ENCODE measurements at places on chromosomes 2 and 18. TPM values are rescaled to one million over a fixed set of nuclear protein-coding genes. Genes with fewer than 3 reads are reported as not detected.

Gene REG3G
- total RNA-seq = not detected

Gene ST8SIA3
- total RNA-seq = not detected

Gene MALT1
- 26.1 TPM for total RNA-seq

DNA sequence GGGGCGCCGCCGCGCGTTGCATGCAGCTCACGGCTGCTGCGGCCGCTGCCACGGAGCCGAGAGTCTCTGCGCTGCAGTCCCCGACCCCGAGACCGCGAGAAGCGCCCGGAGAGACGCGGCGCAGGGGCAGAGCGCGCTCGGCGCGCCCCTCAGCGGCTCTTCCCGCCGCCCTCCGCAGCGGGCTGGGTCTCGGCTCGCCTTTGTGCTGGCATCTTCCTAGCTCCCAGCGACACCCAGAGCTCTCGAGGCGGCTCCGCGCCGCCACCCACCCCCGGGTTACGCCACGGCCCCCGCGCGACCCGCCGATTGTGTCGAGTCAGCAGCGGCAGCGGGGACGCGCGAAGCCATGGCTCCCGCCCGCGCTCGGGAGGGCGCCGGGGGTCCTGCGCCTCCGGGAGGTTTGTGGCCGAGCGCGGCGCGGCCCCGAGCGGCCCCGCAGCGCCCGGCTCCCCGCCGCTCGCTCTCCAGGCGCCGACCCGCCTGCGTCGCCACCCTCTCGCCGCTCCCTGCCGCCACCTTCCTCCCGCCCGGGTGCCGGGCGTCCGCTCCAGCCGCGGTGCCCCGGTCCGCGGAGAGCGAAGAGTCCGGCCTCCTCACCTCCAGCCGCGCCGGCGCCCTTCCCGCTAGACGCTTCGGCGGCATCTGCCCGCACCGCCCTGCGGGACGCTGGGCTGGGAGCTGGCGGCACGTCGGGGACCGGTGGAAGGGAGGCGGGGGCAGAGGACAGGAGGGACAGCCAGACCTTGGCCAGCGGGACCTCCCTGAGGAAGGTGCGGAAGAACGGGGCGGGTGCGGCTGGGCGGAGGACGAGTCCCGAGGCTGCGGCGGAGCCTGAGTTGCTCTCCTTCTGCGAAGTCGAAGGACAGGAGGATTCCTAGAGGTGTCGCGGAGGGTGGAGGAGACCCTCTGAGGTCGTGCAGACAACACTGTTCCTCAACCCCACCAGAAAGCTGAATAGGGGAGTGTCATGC lies 46.3 kb upstream of the CCDC150 start:
- DNase-seq = peak; percentile 41

- DNase-seq = no peak
Measured at GRCh38 chr2:158760887-158761286, 34.2 kb upstream of the DAPL1 start.

DNA sequence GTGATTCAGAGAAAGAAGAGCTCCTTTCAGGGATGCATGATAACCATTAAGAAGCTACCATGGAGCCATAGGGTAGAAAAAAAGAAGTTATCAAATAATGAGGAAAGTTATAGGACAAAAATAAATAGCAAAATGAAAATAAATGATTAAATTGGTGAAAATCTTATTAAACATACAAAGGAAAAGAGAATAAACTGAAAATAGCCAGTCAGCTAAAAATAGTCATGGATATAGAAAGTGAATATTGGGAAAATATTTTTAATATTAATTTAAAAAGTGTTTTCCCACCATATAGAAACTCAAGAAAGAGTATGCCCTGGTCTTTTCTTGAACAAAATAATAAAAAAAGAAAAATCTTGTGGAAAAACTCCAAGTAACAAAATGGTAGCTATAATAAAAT lies 209.2 kb upstream of the CDH19 start:
- DNase-seq = no peak

GRCh38 chr2:10477443-10478297 lies 29.5 kb upstream of the ODC1 start:
- DNase-seq = no peak

DNA sequence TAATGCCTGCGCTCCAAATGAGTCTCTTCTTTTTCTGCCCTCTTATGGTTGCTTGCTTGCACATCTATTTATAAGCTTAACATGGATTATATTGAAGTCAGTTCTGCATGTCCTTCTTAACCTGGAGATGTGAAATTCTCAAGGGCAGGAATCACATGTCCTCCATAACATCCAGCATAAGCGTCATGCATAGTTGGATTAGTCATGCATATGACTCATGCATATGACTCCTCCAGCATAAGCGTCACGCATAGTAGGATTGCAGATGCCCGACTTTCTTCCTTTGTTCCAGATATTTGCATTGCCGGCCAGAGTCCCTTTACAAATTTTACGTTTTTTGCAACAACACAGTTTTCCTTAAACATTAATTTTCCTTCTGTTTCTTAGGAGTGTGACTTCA lies 308.6 kb downstream of the TGIF1 start:
- DNase-seq = no peak

DNA sequence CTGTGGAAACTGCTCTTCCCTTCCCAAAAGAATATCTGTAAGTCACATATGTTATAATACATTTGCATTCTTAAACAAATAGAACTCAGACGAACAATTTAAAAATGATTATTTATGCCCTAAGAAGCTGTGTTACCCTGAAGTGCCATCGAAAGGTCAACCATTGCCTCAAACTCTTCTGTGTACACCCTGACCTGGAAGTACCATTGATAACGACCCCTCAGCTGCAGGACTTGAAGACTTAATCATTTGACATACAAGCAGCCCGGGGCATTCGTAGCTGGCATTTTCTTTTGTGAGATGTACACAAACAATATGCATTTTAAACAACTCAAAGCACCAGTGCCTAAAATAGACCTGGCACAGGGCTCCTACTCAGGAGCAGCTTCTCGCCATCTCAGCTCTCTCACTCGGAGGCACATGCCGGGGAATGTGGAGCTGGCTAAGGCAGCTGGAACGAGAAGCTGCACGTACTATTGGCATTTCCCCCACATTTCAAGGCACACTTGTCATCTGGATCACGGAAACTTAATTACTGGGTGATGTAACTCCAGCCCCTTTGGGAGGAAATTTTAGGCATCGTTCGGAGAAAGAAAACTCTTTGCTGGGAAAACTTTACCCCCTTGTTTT lies 170.0 kb upstream of the GALNT5 start:
- peak; percentile 30 for DNase-seq

DNA sequence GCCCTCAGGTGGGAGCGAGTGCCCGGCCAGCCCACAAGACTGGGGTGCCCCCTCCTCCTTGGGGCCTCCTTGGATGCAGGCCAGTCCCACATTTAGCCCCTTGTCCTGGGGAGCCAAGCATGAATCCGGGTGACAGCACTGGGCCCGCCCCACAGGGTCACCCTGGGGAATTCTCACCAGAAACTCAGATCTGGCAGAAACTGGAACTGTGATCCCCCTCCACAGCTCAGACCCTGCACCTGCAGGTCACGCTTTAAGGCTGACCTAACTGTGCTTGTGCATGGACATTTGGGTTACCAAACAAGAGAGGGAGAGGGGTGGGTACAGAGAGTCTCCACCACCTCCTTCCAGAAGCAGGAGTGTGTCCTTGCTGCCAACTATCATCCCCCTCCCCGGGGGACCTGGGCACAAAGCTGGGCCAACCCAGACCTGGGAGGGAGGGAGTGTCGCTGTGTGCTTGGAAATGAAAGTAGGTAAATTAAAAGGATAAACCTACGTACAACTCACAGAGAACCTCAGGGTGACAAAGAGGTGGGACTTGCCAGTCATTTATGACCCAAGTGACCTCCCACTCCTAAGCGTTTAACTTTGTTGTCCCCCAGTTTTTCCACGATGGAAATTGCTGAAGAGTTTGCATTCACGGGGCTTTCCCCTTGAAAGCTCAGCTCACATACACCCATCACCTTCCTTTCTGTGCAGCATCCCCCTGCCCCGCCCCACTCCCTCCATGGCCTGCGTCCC lies 9.1 kb downstream of the ITM2C start:
- DNase-seq = no peak

Measured in skin of body (tissue), 3 donors.